Activated T-helper 9 cell treated with anti-CD3 and anti-CD28 coated beads, Interleukin-2, amount 50 U/mL, for 16 hours (primary cell): ENCODE measurements at places on chromosomes 11 and 22.

DNA sequence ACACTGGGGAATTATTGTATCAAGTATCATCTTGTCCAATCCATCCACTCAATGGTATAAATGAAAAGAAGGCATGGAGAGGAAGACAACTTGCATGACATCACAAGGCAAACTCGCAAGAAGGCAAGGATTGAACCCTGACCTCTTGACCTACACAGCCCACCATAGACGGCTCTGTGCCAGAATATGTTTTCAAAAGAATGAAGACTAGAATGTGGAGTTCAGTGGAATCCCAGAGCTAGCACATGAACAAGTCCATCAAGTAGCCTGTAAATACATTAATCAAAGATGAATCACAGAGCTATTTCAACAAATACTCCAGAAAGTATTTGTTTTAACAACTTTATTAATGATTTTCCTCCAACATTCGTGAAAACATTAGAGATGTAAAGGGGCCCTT, 189.7 kb downstream of the GUCY1A2 start:
- DNase-seq: no peak

- DNase-seq: no peak
Measured at GRCh38 chr11:74055938-74056337, 47.1 kb upstream of the UCP3 start.

DNA sequence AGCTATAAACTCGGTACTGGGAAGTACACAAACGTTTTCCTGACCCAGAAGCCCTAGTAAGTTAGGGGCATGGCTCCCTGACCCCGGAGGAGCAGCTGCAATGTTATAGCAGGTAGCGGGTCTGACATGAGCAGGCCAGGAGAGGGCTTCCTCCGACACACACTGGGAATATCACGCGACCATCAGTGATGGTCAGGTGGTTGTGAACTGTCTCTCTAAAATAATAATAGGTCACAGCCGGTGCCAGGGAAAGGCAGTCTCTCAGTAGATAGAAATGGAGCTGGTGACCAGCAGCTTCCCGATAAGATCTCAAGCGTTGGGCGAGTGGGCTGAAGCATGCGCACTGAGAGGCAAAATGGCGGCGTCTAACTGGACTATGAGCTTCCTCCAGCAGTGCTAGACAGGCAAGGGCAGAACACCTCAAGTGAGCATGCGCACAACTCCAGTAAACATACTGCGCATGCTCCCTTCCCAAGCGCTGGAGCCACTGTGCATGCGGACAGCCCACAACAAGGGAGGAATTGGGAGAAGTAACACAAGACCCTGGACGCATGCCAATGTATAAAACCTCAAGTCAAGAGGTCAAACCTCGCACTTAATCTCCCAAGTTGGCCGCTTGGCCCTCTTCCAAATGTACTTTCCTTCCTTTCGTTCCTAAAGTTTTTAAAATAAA, 22.3 kb upstream of the TESMIN start:
- DNase-seq: no peak

DNA sequence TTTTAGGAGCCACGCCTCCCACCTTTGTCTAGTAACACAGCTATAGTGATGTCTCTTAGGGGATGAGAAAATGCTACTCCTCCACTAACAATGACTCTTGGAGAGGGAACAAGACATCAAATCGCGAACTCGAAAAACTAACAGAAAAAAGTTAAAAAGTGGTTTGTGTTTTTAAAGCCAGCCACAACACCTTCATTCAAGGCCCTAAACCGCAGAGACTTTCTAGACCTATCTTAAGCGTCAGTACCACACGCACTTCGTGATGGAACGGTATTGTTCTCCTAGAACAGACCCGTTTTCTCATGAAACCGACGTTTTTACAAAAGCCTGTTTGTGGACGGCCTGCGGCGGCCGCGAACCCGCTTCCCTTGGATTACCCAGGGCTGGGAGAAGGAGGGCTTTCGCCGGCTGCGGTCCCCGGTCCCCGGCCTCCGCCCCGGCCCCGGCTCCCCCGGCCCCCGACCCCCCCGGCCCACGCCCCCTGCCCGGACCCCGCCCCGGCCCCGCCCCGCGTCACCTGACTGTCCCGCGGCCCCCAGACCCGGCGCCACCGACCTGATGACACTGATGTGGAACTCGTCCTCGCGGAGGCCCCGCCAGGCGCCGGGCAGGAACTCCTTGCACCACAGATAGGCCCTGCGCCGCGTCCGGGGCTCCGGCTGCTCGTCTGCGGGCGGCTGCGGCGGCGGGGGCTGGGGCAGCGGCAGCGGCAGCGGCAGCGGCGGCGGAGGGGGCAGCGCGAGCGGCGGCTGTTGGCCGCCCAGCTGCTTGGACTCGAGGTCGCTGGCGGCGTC, 718 bp downstream of the CHKA start:
- DNase-seq: peak; percentile 26

GRCh38 chr11:114942207-114942606, 263.9 kb downstream of the NXPE2 start:
- no peak for DNase-seq

DNA sequence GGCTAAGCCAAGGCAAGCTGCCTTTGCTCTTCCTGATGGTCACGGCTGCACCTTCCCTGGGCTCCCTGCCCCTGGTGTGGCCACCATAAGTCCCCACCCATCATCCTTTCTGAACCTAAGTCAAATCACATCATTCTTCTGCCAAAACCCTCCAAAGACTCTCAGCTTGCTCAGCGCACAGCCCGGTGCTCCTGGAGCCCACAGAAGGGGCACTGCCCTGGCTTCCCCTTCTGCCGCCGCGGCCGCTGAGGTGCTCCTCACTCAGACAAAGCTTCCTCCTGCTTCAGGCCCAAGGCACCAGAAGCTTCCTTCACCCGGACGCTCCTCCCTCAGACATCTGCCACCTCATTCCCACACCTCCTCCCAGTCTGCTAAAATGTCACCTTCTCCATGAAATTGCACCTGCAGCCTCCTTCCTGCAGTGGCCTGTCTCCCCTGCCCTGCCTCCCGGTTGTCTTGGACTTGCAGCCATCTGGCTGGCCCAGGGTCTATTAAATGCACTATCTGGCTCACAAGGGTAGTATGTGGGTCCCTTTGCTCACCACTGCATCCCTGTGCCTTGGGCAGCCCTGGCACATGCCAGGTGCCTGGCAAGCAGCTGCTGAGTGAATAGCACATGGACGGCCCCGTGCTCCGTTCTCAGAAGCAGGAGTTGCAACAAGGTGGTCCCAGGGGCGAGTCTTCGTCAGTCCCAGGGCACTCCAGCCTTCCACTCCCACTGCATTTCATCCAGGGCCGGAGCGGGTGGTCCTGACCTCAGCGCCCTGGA, 108.2 kb downstream of the WNT7B start:
- no peak for DNase-seq

DNA sequence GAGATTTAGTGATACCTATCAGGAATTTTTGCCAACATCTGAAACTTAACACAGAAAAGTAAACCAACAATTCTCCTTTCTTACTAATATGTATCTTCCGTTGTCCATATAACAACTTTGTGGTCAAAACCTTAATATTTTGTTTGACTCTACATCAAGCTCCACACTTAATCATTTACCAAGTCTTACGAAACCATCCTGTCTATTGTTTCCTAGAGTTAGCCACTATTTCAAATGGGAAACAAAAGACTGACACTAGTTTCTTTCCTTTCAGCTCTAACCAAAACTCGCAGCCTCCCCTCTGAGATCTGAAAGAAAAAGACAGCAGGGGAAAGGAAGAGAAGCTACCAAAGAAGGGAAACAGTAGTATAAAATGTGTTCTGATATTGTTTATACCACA, 26.5 kb upstream of the PRDM10 start:
- no peak for DNase-seq

GRCh38 chr11:14300661-14301304, 58.2 kb downstream of the RRAS2 start:
- DNase-seq: peak; percentile 8

DNA sequence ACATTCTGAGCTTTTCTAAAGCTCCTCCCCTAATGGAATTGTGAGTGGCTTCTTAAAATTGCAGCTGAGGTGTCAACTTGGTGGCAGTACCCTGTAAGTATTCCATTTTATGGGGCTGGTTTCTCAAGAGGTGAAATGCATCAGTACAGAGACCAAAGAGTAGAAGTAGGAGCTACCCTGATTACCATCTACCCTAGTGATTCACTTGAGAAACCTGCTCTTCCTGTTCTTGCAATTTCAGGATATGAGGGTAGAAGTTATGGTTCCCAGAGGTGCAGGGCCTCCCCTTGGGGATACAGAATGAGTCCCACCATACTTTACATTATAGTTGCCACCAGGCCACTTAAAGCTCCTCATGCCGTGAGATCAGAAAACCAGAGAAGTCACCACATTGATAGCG, 944.6 kb downstream of the OPCML start:
- no peak for DNase-seq

- DNase-seq: no peak
Measured at GRCh38 chr11:121513807-121514206, 61.0 kb upstream of the SORL1-AS1 start.

DNA sequence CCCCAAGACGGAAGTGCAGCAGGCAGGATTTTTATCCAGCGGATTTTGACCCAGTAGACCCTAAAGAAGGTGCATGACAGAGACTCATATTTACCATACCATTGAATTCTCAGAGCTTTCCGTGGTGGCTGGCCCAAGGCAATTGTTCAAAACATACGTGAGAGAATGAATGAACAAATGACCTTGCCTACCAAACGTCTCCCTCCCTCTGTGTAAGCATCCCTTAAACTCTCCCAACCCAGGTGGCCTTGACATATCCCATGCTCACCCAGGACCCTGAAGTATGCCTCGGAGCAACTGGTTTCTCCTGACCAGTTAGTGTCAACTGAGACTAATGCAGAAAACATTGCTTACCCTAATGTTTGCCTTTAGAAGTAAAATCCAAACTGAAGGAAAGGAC, 154.9 kb downstream of the TEAD1 start:
- no peak for DNase-seq

DNA sequence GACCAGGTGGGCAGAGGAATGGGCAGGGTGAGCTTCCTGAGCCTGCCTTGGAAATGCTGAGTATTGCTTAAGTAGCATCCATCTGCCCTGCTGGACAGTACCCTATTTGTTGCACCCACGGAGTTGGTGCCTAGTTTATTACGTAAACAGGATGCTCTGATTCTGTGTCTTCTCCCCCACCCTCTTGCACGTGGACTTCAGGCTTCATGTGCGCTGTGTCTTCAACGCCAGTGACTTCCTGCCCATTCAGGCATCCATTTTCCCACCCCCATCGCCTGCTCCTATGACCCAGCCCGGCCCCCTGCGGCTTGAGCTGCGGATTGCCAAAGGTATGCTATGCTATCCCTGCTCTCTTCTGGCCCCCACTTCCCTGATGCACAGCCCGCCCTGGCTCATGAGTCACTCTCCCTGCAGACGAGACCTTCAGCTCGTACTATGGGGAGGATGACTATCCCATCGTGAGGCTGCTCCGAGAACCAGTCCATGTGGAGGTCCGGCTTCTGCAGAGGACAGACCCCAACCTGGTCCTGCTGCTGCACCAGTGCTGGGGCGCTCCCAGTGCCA, 5.7 kb downstream of the ZP1 start:
- no peak for DNase-seq

DNA sequence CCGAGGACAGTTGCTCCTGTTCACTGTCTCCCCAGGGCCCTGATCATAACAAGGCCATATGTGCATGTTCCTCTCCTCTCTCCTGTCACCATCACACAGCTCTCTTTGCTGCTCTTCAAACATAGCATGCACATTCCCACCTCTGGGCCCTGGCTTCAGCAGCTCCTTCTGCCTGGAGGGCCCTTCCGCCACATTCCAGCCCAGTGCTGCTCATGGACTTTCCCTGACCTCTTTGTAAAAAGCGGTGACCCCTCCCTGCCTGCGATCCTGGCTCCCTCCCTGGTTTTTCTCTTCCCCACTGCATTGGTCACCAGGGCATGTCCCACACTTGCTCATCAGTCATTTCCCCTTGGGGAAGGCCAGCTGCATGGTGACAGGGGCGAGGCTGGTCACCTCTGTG, 98.2 kb downstream of the MYO18B start:
- DNase-seq: no peak

DNA sequence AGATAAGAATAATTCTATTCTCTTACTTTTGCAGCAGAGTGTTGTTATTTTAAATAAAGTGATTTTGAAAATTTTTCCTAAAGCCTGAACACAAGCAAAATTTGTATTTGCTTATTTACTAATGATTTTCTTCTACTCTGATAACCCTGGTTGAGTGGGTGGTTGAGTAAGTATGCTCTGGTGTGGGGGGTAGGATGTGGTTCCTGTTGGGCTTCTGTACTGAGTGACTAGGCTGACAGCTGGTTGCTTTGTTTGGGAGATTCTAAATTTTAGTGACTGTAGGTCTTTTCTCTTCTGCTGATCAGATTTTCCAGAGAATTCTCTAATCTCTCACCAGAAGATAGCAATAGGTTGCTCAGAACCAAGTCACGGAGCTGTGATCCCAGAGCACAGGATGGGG, 61.6 kb downstream of the METTL15 start:
- DNase-seq: no peak

DNA sequence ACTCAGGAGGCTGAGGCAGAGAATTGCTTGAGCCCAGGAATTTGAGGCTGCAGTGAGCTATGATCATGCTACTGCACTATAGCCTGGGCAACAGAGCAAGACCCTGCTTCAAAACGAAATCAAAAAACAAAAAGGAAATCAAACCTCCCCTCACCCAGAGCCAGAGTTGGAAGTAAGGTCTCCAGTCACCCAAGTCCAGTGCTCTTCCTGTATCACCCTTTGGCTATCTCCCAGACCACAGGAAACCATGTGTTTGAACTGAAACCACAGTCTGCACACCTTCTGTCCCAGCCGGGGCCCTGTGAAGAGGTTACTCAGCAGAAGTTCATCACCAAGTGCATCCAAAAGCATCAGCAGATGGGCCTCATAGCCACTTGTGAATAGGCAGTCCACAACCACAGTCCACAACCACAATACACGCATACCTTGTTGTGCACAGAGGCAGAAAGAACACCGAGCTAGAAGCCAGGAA, 4.6 kb downstream of the MYH9 start:
- no peak for DNase-seq

DNA sequence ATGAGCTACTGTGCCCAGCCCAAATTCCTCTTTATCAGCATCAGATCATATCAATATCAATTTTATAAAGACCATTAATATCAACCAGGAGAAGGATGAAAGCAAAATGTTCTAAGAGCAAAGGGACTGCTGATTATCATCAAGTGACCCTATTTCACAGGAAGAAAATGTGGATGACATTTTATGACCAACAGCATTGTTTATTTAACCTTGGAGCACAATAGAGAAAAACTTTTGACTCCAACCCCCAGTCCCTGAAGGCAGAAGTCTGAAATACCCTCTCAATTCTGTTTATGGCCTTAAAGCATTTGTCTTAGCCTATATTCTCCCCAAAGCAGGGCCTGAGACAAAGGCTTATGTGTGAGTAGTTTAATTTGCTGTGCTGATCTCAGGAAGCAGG, 11.3 kb upstream of the ALG8 start:
- DNase-seq: no peak
